Stimulated activated memory B cell treated with anti-CD40 and anti-IgM and Interleukin-4, amounts not matched to agents 10 μg/mL and 1 μg/mL and 100 μg/mL, for 72 hours (primary cell): ENCODE measurements at places on chromosomes 16 and 17.

DNA sequence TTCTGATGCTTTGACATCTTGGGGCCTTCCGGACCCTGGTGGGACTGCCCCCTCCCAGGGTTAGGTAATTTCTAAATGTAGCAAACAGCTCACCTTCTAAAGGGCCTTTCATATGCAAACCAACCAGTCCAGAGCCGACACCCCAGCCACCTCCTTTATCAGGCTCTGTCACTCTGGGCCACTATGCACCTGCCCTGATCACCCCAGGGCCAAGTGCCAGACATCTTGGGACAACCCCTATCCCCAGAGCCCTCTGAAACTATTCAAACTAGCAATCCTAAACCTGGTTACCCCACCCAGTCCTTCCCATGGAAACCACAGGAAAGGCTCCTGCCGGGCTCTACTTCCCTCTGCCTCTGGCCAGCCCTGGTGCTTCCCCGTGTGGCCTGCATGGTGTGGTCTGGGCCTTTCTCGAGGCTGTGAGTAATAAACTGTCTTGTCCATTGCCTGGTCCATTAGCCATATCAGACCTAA, 91.2 kb upstream of the TNRC6C start:
- peak; percentile 44 for ATAC-seq

DNA sequence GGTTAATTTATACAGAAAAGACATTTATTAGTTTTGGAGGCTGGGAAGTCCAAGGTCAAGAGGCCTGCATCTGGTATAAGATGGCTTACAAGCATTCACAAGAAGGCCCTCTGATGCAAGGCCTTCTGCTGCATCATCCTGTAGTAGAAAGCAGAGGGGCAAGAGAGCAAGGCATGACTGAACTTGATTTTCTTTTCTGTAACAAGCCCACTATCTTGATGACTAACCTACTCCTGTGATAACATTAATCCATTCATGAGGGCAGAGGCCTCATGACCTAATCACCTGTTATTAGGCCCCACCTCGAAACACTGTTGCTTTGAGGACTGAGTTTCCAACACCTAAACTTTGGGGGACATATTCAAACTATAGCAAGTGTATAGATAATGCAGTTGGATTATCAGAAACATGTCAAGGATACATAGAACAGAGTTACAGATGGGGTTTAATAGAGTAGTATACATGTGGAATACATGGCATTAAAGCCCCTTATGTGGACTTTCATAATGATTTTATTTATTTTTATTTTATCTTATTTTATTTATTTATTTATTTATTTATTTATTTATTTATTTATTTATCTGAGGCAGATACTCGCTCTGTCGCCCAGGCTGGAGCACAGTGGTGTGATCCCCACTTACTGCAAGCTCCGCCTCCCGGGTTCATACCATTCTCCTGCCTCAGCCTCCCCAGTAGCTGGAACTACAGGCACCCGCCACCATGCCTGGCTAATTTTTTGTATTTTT, 88.2 kb downstream of the CHD9 start:
- no peak for ATAC-seq

DNA sequence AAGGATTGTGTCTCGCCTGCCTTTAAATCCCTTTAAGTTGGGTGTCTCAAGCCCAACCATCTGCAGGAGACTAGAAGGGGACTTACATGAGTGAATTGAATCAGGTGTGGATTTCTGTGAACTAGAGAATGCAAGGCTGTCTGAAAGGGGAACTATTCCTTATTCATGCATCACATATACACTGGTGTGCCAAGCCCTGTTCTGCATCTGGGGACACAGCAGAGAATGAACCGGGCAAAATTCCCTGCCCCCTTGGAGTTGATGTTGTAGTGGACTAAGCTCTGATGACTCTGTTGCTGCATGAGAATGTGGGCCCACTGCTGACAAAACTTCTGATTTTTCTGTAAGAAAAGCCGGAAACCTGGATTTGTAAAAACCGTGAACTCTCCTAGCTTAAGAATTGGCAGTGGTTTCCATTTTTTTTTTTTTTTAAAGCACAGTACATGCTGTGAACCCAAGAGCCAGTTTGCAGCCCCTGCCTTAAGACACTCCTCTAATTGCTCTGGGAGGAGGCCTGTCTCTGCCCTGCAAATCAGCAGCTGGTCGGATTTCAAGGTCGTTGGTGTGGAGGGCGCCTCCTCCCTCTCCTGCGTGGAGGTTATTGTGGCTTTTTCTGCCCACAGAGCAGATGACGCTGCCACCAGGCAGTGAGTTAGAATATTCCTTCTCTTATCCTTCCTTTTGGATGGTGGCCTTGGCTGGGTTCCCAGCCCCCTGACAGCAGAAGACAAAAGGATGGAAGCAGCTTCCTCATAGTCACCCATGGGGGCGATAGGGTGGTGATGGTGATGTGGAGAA, 131.0 kb downstream of the PRKCB start:
- peak; percentile 80 for ATAC-seq

GRCh38 chr17:4304417-4305027, 40.7 kb upstream of the ANKFY1 start:
- peak; percentile 67 for ATAC-seq

DNA sequence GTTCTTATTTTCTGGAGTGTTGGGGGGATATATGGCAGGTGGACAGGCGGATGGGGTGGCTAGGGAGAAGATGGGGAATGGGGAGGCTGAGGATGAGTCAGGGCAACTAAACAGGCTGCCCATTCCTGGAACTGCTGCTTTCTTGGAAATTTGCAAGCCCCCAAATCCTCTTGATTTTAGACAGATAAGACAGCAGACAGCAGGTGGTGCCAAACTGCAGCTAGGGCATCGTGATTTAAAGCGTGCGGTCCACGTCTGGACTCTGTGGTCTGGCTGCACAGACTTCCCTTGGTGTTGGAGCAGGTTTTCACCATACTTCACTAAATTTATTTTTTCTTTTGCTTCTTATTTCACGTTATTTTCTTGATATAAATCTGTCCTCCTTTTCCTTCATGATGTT, 10.9 kb upstream of the KRT24 start:
- no peak for ATAC-seq

DNA sequence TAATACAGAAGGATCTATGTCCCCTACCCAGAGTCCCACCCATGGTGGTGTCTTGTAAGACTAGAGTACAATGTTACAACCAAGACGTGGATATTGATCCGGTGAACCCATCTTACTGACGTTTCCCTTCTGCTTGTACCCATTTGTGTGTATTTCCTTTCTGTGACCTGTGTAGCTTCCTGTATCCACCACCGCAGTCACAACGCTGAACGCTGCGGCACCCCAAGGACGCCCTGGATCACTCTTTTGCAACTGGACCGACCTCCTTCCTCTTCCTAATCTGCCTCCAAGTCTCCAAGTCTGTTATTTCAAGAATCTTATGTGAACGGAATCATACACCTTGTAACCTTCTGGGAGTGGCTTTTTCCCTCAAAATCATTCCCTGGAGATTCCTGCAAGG, 33.5 kb upstream of the CBX4 start:
- no peak for ATAC-seq

GRCh38 chr16:70737377-70738082, 51.7 kb upstream of the MTSS2 start:
- ATAC-seq: peak; percentile 93

GRCh38 chr17:47423406-47424295, 99.9 kb downstream of the EFCAB13 start:
- ATAC-seq: peak; percentile 39
